ENCODE measurements at places on chromosomes 12 and 14. TPM values are rescaled to one million over a fixed set of nuclear protein-coding genes. Genes with fewer than 3 reads are reported as not detected.
A peak's percentile ranks its signal among the peaks of the same experiment; 100 is the strongest.

DDN gene
- 0.30 TPM for total RNA-seq

LMNTD1 gene
- not detected for total RNA-seq

DNA sequence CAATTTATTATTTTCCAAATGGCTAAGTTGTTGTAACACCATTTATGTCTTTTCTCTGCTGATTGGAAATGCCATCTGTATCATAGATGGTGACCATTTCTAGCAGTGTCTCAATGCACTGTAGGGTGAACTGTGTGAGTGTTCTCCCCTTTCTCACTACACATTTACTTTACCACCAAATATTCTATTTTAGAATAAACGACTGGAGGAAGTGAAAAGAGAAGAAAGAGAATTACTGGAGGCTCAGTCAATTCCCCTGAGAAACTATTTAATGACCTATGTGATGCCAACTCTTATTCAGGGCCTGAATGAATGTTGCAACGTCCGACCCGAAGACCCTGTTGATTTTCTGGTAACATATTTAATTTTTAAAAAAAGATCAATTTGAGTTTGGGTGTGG lies 15.5 kb upstream of the PAPOLA start:
- H3K4me1 ChIP-seq, result no peaks in the 10 kb centered on the region
- no peak overlapping the region for H3K4me3 ChIP-seq
- H3K27ac ChIP-seq, result no peak overlapping the region
- H3K27me3 ChIP-seq, result no peaks in the 10 kb centered on the region

DNA sequence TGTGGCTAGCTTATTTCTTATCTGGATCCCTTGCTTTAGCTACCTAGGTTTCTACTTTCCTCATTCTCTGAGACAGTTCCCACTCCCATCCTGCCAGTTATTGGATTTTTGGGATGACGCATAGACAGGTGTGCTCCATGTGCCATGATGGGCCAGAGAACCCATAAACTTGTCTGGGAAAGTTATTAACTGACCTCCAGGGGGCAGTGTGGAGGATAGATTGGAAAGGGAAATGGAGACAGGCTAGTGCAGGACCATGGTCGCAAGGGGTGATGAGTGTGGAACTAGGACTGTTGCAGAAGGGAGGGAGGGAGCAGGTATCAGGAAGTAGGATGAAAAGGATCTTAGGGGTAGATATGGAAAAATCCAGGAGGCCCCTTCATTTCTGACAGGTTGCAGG lies 80.3 kb downstream of the ESRRB start:
- H3K36me3 ChIP-seq, result no peaks in the 10 kb centered on the region
- peak; percentile 13 for DNase-seq
- no peaks in the 10 kb centered on the region for H3K4me1 ChIP-seq
- no peak overlapping the region for H3K4me3 ChIP-seq
- no peaks in the 10 kb centered on the region for H3K27me3 ChIP-seq

GRCh38 chr14:85400678-85401077 lies 129.3 kb upstream of the FLRT2 start:
- H3K4me1 ChIP-seq, result no peaks in the 10 kb centered on the region
- H3K4me3 ChIP-seq, result no peak overlapping the region
- H3K27me3 ChIP-seq, result no peaks in the 10 kb centered on the region
- no peak overlapping the region for H3K27ac ChIP-seq
- no peak for DNase-seq
- H3K36me3 ChIP-seq, result no peaks in the 10 kb centered on the region

- H3K4me3 ChIP-seq, result no peak overlapping the region
- H3K4me1 ChIP-seq, result no peaks in the 10 kb centered on the region
- H3K36me3 ChIP-seq, result no peaks in the 10 kb centered on the region
- H3K27me3 ChIP-seq, result no peaks in the 10 kb centered on the region
Observed at GRCh38 chr12:26863515-26863914, 30.5 kb upstream of the ITPR2 start.
